ENCODE measurements at places on chromosomes 16 and 17.

DNA sequence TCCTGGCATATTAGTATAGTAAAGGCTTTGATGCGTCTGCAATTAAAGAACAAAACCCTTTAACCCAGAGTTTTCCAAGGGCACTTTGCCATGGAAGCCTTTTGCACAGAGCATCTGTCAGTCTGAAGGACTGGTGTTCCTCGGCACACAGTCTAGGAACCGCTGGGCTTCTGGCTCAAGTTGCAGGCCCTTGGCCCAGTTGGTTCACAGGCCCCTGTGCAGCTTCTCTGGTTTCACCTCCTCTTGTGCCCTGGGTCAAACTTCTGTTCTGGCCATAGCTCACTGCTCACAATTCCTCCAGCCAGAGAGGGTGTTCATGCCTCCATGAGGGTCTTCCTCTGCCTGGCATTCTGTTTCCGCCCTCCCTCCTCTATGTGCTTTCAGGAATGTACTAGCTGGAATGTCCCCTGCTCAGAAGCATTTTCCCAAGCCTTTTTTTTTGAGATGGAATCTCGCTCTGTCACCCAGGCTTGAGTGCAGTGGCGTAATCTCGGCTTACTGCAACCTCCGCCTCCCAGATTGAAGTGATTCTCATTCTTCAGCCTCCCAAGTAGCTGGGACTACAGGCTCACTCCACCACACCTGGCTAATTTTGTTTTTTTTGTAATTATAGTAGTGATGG is 34.5 kb upstream of the TEX2 start:
- DNase-seq, result no peak

- no peak for DNase-seq
These were observed 44.9 kb downstream of the MARF1 start for GRCh38 chr16:15597822-15598647.

DNA sequence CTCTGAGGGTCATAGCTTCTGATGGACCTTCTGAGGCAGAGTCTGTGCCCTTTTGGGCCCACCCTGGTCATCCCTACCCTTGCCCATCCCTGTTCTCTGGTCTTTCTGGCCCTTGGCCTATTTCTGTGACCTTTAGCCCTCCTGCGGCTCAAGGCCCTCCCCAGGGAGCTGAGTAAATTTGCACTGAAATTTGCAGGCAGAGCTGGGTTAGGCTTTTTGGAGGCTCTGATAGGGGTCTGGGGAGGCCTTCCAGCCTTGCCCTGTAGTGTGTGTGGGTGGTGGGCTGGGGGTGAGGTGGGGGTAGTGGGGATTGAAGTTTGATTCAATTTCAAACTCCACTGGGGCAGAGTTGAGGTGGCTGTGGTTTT is 17.8 kb downstream of the RARA start:
- DNase-seq, result no peak

DNA sequence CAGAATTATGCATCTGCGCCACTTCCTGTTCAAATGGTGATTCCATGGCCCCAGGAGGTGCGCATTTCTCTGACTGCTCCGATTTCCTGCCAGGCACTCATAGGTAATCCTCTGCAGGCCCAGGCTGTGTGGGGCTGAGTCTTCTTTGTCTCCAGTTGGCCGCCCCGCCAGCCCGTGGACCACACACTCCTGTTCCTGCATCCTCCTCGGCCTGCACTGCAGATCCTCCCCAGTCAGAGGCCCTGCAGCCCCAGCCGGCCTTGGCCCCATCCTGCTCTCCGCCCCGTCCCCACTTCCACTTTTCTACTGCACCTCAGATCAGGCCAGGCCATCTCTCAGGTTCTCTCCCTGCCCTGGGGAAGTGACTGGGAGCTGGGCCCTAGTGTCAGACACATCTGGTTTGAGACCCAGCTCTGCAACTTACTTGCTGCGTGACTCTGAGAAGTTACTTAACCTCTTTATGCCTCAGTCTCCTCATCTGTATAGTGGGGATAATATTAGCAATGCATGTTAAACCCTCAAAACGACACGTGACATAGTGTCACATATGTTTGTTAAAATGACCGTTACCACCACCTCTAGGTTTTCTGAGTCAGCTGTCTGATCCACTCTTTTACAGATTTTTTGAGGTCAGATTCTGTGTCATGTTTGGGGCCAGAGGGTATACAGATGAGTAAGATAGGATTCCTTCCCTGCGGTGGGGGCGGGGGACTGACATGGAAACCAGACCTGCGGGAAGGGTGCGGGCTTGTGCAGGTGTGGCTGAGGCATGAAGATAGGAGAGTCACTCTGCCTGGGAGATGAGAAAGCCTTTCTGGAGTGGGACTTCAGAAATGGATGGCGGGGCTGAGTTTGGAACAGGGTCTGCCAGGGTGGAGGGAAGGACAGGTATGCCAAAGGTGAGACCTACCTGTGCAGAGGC is 12.8 kb downstream of the RAB11FIP4 start:
- no peak for DNase-seq

DNA sequence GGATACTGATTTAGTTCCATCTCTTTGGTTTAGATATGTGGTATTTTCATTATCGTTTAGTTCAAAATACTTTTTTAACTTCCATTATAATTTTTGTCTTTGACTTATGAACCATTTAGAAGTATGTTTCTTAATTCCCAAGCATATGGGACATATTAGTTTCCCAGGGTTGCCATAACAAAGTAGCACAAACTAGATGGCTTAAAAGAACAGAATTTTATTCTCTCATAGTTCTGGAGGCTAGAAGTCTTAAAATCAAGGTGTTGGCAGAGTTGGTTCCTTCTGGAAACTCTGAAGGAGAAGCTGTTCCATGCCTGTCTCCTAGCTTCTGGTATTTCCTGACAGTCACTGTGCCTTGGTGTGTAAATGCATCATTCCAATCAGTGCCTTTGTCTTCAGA is 291.5 kb upstream of the AXIN2 start:
- DNase-seq, result no peak

GRCh38 chr16:29927070-29927905 is 1.3 kb upstream of the KCTD13 start:
- no peak for DNase-seq

DNA sequence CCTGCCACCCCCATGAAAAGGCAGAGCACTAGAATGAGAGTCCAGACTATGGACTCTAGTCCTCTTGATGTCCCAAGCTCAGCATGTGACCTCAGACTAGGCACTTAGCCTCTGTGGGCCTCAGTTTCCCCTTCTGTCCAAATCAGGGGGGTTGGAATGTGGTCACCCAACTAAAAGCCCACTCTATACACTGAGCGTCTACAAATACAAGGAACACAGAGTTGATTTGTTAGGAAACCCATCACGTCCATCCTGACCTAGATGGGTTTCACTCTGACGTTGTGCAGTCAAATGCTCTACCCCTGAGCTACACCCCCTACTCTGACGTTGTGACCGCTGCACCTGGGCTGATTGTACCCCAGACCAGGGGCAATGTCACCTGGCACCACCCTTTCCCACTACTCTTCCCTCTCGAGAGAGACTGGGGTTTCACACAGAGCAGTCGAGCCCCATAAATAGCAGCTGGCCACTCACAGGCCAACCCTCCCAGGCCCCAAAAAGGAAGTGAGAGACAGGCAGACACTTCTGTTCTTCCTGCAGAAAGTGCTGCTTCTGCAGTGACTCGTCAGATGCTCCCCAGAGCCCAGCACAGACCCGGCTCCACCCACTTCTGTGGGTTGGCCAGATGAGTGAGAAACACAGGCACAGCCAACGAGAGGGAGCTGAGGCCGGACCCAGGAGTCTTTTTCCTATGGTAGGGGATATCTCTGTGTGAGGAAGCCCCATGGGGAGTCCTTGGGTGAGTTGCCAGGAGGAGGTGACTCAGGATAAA is 16.1 kb upstream of the TNFRSF13B start:
- DNase-seq, result no peak

DNA sequence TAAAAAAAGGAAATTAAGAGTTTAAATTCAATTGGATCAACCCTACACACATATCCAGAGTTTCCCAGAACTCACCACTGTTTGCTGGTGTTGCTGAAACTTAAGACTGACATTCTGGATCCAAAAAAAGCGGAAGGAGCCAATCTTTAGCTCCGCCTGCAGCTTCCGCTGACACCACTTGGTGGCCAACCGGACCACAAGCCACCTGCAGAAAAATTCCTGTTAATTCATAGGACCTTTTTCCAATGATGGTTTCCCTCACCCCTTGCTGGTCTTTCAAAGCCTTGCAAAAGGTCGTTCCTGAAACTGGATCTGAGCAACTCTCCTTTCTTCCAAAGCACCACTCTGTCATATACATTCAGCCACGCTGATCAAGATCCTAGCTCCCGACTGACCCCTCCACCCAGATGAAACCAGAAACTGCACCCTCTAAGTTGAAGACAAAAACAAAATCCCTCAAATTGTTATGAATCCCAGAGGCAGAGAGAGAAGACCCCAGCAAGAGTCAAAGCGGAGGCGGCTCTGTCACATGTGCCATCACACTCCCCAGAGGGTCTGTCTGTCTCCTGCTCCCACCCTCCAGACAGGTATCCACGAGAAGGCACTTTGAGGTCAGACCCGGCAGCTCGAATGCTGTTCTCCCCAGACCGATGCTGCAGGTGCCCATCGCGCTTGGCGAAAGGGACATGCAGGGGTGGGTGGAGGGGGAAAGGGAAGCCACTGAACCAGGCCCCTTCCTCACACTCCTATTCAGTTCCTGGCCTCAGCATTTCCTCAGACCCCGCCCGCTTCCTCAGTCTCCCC is 773 bp downstream of the BLTP2 start:
- peak; percentile 4 for DNase-seq

- DNase-seq, result peak; percentile 60
These were observed 438 bp downstream of the GRN start for GRCh38 chr17:44345454-44346026.

GRCh38 chr16:87227296-87227951 is 89.8 kb downstream of the C16orf95 start:
- DNase-seq, result no peak

DNA sequence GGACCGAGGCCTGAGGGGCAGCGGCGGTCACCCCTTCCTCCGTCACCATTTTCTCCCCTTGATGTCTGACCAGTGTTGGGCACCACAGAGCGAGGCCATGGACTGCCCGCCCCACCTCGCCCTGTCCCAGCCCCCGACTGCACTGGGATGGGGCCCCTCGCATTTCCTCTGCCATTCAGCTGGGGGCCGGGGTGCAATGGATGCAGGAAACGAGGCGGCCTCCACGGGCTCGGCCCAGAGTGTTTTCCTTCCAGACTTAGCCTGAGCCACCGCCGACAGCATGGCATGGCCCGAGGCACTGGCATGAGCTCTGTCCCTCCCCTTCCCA is 44.6 kb upstream of the ZC3H18 start:
- DNase-seq, result no peak

- DNase-seq, result peak; percentile 39
These were observed 708 bp upstream of the NFAT5 start for GRCh38 chr16:69564845-69565670.

DNA sequence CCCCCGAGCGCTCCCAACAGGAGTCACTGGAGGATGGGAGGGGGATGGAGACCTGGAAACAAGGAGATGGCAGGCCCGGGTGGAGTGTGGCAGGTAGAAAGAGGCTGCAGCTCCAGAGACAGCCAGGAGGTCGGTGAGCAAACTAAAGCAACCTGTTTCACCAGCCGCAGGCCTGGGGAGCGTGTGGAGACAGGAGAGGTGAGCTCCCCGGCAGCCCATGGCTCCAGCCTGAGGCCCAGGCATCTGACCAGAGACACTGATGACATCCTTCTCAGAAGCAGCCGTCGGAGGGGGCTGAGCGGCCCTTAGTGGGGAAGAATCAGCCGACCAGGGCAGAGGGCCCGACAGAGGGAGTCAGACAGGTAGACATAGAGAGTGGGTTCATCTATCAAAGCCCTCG is 165.1 kb downstream of the ZNF423 start:
- no peak for DNase-seq

- no peak for DNase-seq
These were observed 18.3 kb downstream of the NUP93 start for GRCh38 chr16:56748191-56748590.

GRCh38 chr16:50681021-50681885 is at the start of gene SNX20:
TSS of gene SNX20 (minus strand) at chr16:50681312. CDS start at chr16:50677526, 3,786 bp downstream.
- no peak for DNase-seq

GRCh38 chr16:90047714-90048346 is 28.6 kb upstream of the DBNDD1 start:
- no peak for DNase-seq

DNA sequence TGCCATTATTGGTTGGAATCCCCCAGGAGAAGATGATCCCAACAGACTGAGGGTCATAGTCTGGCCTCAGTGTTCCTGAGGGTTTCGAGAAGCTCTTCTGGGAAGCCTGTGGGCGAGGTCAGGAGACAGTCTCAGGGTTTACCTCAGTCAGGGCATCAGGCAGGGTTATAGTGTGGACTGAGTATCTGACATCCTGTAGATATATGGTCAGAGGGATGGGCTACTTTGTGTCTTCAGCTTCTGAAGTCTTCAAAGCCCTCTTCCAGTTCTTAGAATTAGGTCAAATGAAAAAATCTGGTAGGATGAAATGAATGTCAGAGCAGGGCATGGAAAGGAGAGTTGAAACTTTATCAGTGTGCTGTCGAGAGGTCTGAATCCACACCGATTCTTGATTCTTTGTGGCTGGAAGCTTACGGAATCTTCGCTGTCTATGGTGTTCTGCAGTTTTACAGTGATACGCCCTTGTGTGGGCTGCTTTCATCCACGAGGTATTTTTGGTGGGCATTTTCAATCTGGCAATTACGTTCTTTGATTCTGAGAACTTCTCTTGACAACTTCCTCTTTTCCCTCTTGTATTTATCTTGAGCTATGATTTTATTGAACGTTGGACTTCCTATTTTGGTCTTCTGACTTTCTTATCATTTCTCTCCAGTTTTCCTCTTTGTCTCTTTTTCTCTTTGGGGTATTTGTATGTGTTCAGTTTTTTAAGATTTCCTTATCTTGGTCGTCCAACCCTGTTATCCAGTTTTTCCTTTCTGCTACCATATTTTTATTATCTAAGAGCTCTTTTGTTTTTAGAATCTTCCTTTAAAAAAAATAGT is 30.4 kb downstream of the BPTF start:
- DNase-seq, result no peak

- DNase-seq, result no peak
These were observed 12.1 kb downstream of the ITGA3 start for GRCh38 chr17:50067996-50068395.

DNA sequence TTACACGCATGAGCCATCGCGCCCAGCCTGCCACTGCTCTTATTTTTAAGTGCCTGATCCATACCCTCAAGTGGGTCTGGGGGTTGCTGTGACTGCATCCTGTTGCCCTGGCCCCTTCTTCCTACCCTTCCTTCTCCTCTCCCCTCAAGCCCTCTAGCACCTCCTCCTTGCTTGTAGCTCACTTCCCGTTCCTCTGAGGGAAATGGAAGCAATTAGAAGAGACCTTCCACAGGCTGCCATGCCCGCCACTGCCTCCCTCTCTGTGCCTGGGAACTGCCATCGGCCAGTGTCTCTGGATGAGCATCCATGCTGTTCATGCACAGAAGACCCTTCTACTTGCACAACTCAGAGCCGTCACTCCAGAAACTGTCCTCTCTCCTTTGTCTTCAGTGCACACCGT is 10.6 kb upstream of the TFAP4 start:
- DNase-seq, result no peak

DNA sequence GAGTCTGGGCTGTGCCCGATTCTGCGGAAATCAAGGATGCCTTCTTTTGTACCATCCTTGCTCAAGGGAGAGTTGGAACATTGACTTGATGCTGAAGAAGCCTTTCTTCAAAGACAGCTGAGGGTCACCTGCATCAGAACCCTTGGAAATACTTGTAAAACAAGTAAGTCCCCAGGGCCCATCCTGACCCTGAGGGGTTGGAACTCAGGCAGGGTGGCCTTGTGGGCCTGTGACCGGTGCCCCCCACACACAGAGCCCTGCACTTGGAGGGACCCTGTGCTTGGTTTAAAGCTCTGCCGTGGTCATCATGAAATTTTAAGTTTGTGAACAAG is 56.9 kb downstream of the WIPI1 start:
- no peak for DNase-seq

GRCh38 chr16:57123216-57123973 is 31.0 kb downstream of the CPNE2 start:
- DNase-seq, result no peak

Data from cerebellar nuclear complex (tissue), 1 donor.